Hypothalamus (tissue), 51 donors: ENCODE measurements at places on chromosomes 4 and X.

DNA sequence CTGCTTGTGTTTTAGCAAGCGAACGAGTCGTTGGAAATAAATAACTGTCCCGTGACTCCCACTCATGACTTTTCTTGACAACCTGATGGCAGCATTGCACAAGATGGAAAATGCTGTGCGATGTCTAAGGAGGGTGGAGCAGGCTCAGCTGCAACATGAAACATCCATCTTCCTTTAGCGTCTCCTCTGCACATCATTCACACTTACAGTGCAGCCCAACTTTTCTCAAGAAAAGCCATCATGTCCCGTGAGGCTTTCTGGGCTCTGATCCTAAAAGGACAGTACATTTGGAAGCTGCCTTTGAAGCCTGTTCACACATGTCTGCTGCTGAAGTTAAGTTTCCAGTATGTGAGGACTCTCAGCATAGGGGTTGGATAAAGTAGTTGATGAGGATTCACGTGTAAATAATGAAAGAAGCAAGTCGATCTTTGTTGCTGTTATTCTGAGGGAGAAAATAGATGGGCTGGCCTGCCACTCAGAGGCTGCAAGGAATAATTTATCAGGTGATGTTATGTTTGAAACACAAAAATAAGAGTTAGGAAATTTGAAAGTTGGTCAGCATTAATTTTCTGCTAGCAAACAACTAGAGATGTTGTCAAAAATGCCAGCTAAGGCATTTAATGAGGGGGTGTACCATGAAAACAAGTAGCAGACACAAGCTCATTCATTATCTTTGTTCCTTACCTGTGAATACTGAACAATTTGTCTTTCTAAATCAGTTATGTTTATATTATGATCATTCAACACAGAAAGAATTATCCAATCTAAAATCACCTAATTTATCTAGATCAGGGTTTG, 328.7 kb upstream of the ZFP42 start:
- DNase-seq, result no peak

DNA sequence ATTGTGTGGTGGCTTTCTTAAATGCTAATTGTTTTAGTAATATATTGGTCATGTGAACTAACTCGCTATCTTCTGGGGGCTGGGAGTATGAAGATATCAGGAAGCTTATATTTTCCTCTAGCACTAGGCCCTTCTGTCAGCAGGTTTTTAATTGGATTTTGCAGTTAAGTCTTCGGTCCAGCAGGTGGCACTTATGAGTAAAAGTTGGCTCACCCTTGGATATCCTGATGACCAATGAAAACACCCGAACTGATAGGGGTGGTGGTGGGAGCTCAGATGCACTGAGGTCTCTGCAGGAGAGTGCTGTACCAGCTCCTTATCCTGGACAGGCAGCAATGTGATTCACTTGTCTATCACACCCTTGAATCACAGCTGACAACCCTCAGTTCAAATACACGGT, 1365.8 kb upstream of the DIAPH2 start:
- DNase-seq, result no peak

DNA sequence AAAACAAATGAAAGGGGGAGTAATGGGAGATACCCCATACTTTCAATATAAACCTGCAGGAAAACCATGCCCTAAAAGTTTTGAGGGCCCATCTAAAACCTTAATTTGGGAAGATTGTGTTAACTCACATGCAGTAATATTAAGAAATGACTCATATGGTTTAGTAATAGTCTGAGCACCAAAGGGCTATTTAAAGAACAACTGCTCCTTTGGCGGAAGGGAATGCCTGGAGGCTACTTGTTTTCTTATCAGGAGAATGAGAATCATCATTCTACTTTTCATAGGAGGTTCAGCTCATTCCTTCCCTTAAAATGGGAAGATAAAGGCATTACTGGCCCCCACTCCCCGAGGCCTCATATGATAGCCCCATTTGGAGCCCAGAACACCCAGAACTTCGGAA, 47.6 kb downstream of the SPIN3 start:
- no peak for DNase-seq

DNA sequence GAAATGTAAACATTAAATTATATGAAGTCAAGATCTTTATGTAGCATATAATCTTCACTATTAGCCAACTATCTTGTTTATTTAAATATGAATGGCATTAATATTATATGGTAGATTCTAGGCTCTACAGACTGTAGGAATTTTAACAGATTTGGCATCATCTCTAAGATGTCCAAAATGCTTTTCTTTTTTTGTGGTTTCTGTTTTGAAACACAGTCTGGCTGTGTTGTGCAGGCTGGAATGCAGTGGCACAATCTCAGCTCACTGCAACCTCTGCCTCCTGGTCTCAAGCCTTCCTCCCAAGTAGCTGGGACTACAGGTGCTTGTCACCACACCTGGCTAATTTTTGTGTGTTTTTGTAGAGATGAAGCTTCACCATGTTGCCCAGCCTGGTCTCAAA, 76.2 kb downstream of the ELOVL6 start:
- no peak for DNase-seq

DNA sequence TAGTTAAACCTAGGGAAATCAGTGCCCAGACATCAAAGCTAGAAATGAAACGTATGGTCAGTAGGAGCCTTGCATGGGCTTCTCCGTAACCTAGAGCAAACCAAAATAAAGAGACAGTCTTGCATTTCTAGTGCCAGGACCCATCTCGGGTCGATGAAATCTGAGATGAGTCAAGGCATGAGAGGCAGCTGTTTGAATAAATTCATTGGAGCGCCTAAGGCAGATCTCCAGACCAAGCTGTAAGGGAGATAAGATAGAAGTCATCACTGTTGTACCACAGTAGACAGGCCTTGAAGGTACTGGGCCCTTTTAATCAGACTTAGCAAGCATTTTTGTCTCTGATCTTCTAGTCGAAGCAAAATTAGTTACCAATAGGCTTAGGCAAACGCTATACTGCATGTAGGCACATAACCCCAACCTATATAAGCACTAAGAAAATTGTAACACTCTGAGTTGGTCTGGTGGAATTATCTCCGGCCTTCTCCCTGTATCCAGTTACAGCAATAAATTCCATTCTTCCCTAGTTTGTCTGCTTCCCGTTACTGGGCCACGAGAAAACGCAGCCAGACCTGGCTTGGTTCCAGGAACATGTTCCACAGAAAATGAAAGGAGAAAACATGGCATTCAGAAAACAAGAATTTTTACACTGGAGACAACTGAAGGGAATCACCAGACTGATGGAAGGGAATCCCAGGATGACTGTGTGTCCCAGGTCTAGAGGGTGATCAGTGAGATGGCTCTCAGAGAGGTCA, 21.1 kb upstream of the PAPSS1 start:
- DNase-seq, result no peak
